ENCODE measurements at places on chromosomes 2 and 18.
A peak's percentile ranks its signal among the peaks of the same experiment; 100 is the strongest.

GRCh38 chr18:74957588-74958224, 251.2 kb downstream of the PTGR3 start:
- DNase-seq: no peak

DNA sequence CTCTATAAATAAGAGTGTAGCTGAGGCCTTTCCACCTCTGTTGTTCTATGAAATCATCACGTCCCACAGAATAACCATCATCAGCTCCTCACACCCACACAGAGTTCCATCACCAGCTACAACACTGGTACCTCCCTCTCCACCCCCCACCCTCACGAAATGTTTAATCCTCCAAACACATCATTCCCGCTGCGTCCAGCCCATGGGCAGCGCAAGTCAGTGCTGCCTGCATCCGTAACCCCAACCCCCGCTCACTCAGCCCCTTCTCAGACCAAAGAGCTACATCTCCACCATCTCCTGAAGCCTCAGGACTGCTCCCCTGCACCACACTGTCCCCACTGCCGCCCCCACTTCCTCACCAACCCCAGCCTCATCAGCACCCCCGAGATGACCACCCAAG, 19.4 kb downstream of the DNMT3A start:
- DNase-seq: no peak

- DNase-seq: no peak
Measured at GRCh38 chr2:8676191-8676920, 5.5 kb upstream of the ID2 start.

DNA sequence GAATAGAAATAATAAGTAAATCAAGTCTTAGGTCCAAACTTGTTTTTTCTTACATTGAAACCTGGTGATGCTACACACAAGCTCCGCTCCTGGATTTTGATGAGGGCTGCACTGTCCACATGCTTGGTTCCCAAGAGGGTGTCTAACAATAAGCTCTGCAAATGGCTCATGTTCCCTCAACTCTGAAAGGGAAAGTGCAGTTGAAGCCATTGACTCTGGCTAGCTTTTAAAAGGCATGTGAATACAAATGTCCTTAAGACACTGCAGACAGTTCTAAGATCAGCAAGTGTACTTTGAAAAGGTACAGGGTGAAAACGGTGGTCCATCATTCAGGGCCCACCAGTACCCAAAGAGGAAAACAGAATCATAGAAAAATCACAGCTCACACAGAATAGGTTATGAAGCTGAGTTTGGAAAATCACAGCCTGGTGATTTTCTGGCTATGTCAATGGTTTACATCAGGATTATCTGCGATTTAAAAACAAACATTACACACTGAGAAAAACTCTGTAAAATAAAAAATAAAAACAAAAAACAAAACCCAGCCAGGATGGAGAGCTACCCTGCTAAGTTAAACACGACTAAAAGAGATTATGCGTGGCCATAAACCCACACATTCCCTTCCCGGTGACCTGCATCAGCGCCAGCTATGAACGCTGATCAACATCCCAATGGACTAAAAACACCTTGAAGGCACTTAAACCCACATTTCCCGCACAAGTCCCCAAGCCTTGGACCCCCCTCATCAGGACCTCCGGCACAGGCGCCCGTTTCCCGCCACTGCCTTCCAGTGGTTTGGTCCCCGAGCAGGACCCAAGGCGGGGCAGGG, 554 bp downstream of the PFN4 start:
- DNase-seq: no peak

- no peak for DNase-seq
Measured at GRCh38 chr2:145124085-145124484, 604.2 kb upstream of the ZEB2 start.

- no peak for DNase-seq
Measured at GRCh38 chr2:109456776-109457175, 157.0 kb downstream of the SEPTIN10 start.

DNA sequence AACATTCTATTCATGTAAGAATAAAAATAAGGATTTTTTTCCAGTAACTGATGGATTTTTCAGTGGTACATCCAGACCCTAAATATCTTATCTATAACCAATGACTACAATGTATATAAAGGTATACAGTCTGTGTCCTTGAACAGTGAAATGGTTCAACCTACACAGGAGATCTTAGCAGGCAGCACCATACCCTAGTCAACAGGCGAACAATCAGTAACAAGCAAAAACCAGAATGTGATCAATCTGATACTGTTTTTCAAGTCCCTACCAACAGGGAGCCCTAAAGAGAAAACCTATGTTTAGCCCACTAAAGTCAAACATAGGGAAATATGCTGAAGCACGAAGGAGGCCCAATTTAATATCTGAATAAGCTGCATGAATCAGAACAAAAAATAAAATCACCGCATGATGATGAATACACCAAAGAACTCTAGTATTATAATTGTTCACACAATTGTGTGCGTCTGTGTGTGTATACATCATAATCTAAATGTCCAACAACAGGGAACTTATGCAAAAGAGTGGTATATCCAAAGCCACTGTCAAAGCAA, 26.0 kb downstream of the PTPN2 start:
- no peak for DNase-seq

DNA sequence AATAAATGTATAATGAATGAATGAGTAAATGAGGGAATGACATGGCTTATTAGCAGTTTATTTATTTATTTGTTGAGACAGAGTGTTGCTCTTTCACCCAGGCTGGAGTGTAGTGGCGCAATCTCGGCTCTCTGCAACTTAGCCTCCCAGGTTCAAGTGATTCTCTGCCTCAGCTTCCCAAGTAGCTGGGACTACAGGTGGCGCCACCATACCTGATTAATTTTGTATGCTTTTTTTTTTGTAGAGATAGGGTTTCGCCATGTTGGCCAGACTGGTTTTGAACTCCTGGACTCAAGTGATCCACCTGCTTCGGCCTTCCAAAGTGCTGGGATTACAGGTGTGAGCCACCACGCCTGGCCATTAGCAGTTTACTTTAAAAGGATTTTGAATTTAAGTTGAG, 100.3 kb upstream of the CAVIN2 start:
- no peak for DNase-seq

DNA sequence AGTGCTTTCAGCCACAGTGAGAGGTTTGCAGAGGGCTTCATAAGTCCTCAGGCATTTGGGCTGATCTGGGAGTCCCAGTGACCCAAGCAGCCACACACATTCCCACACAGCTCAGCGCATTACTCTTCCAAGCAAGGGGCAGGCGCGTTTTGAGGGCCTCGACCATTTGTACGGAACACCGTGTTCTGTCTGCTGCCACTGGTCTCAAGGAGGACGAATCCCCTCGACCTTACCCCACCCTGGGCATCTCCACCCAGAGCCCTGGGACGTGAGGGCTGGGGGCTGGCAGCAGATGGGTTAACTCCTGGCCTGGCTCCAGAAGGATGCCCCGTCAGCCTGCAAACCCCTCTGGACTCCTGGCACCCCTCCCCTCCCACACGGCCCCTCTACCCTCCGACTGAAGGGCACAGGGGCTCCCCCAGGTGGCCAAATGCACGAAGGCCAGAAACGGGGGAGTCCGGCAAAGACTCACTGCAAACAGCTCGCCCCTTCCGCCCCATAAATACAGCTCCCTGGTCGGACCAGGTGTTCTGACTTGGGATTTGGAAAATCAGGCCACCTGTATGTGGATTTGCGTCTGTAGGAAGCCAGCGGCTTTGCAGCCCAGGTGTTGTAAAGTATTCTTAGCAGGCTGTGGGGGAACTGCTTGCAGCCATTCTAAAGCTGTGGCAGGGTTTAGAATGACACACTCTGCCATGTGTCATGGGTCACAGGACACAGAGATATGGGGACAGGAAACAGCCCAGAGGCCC, 33.6 kb upstream of the PTMA start:
- peak; percentile 56 for DNase-seq

GRCh38 chr2:124920448-124920847, 895.4 kb downstream of the CNTNAP5 start:
- DNase-seq: no peak

- DNase-seq: no peak
Measured at GRCh38 chr2:24088821-24089359, 4.3 kb upstream of the TP53I3 start.

- no peak for DNase-seq
Measured at GRCh38 chr2:72057308-72057707, 90.4 kb downstream of the CYP26B1 start.

DNA sequence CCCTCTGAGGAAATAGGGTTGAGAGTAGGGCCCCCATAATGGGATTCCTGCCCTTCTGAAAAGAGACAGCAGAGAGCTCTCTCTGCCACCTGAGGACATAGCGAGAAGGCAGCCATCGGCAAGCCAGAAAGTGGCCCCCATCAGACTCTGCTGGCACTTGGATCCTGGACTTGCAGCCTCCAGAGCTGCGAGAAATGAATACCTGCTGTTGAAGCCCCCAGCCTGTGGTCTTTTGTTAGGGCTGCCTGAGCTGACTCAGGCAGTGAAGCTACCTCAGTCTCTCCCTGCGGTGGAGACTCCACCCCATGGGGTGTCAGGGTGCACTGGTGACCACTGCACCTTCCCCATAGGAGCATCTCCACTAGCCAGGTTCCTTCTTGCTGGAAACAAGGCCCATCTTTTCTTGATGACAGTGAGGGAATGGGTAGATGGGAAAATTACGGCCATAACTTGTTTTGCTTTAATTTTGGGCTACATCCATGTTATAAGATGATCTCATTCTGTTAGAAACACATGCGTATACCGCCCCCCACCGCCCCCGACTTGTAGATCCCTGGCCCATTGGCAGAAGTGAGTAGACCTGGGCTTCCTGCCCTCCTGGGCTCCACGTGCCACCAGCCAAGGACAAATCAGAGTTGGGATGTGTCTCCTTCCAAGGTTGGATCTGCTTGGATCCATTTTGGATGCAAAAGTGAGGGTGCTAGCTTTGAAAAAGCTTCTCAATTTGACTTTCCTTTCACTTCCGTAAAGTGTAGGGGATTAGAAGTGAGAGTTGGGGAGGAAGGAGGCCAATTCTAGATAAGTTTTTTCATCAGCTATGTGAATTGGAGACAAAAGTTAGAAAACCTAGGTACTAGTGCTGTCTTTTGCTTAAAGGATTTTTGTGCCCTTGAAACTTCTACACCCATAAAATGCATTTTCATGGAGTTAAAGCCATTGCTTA, 42.9 kb downstream of the NCK2 start:
- DNase-seq: no peak

DNA sequence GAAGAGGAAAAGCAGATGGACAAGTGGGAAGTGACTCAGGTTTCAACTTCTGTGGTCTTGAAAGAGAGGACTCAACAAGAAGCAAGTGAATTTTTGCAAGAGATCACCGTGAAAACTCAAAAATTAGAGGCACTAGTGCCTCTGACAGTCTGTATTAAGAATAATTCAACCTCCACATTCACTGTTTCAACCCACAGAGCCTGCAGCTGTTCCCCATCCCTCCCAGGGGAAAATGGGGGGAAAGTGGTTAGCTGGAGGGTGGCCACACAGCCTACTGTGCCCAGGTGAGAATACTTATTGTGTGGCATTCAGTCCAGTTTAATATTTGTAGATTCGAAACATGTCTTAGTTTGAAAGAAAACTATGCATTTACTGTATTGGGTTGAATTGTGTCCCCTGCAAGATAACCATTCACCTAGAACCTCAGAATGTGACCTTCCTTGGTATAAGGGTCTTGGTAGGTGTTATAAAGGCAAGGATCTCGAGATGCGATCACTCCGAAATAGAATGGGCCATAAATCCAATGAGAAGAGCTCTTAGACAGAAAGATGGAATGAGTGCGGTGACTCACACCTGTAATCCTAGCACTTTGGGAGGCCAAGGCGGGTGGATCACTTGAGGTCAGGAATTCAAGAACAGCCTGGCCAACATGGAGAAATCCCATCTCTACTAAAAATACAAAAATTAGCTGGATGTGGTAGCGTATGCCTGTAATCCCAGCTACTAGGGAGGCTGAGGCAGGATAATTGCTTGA, 94.3 kb downstream of the IRS1 start:
- no peak for DNase-seq

- no peak for DNase-seq
Measured at GRCh38 chr2:176997074-176997791, 215.4 kb upstream of the HNRNPA3 start.

DNA sequence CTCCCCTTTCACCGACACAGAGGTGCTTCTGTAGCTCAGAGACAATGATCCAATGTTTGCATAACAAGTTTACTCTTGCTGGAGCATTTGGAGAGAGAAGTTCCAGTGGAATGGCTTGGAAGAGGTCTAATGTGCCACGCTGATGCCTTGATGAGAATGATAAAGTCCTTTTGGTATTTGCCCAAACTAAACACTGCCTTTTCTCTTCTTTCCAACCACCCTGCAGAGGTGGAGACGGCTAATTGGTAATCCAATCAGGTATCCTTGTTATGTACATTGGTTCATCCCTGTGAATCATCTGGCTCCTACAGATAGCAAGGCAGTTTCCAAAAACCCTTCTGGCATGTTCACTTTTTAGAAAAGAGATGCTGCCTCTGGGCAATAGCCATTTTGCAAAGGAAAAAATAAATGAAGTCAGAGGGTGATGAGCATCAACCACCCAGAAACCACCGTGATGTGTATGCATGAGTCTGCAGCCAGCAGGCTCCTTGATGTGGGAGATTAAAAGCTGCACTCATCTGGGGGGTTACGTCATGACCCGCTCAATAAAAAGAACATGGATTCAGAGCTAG, 40.6 kb downstream of the KIAA2012 start:
- no peak for DNase-seq

- no peak for DNase-seq
Measured at GRCh38 chr2:30872797-30873196, 65.6 kb upstream of the CAPN13 start.

- DNase-seq: no peak
Measured at GRCh38 chr2:159375241-159375640, 88.7 kb upstream of the WDSUB1 start.

DNA sequence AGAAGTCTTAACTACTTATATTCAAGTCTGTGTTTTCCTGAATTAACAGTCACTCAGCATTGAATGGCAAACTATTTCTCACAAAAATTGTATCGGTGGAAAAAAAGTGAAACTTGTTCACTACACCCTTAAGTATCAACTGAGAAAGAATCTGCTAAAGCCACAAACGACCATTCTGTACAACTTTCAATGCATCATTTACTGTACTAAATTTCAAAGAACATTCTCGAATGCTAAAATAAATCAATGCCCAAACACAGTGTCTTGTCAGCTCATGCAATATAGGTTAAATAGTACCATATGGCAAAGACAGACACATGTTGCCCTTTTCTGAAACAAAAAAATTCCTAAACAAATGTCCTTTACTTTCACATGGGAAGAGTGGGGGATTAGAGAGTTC, 9.0 kb downstream of the ZNF516 start:
- DNase-seq: no peak

DNA sequence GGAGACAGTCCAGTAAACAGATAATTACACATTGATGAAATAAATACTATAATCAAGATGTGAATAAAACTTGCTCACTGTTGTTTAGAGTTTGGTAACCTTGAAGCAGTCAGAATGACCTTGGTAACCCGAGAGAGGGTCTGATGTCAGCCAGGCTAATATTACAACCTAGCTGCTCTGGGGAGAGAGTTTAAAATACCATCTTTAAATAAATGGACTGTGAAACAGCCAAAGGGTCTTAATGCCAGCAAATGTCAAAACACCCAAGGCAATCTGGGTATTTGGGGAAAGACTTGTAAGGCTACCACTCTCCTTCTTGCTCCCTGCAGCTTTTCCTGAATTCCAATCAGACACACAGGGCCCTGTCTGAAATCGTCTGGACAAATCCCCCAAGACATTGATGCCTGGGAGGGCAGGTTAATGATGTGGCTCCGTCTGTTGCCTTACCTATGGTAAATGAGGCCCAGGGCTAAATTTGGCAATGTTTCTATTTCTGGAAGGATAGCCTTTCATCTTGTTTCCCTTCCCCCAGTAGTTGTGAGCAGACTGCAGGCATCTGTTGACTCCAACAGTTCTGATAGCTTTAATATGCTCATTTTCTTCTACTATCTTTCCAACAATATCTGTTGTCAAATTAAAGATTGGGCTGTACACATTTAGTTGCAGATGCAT, 43.0 kb upstream of the ITGB6 start:
- no peak for DNase-seq

All from stimulated activated CD4-positive, alpha-beta T cell treated with anti-CD3 and anti-CD28 coated beads, Interleukin-12 subunit alpha, Interleukin-12 subunit beta, amount 100 ng/mL, for 4 hours (primary cell).